HuH-7 (cell line): ENCODE measurements at places on chromosomes 12 and 14.

GRCh38 chr14:51552275-51552674, 99.4 kb upstream of the FRMD6 start:
- DNase-seq: no peak

GRCh38 chr14:49766839-49767238, 1.1 kb upstream of the KLHDC2 start:
- DNase-seq: no peak

GRCh38 chr14:69766984-69767368, at the start of gene SRSF5:
Gene SRSF5, plus strand, starts transcription at chr14:69767142. Its CDS starts 1,015 bp downstream, at chr14:69768157.
- peak; percentile 82 for DNase-seq

- no peak for DNase-seq
Observed at GRCh38 chr12:3365463-3366411, 125.3 kb upstream of the PRMT8 start.
